ENCODE measurements at places on chromosomes 3 and 15.

GRCh38 chr3:144362126-144362525 is 390.5 kb downstream of the DIPK2A start:
- DNase-seq: no peak

- no peak for DNase-seq
These were observed 10.6 kb downstream of the FAM107A start for GRCh38 chr3:58566398-58567250.

GRCh38 chr3:195137638-195138588 is 133.0 kb downstream of the XXYLT1 start:
- DNase-seq: no peak

- DNase-seq: no peak
These were observed 101.6 kb upstream of the ANKRD28 start for GRCh38 chr3:15899388-15899787.

GRCh38 chr3:186682812-186683211 is 17.0 kb downstream of the HRG start:
- no peak for DNase-seq

DNA sequence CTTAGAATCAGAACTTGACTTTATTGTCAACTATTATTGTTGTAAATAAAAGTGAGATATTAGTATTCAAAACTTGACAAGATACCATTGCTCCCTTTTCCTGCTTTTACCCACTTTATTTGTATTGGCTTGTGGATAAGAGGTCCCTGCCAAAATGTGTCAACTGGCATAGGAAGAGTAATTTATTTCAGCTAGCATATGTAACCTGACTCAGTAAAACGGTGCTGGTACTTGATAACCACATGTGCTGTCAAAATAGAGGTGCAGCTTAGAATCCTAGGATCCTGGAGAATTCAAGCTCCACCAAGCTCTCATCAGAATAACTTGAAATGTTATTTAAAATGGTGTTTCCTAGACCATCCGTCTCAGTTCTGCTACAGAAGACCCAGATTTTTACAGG is 90.2 kb upstream of the TGFBR2 start:
- no peak for DNase-seq

DNA sequence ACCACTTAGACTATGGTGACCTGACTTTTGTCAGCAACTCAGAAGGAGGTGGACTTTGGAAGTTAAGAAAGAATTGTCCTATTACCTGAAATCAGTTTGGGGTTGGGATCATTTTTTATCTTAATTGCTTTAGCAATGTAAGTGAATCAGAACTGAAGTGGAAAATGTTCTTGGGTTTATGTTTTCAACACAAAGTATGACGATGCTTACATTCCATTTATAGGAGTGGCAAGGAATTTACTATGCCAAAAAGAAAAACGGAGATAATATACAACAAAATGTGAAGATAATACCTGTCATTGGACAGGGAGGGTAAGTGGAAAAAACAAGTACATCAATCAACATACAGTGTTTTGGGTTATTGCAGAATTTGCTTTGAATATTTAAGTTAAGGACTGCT is 116.1 kb downstream of the PDE8A start:
- no peak for DNase-seq

DNA sequence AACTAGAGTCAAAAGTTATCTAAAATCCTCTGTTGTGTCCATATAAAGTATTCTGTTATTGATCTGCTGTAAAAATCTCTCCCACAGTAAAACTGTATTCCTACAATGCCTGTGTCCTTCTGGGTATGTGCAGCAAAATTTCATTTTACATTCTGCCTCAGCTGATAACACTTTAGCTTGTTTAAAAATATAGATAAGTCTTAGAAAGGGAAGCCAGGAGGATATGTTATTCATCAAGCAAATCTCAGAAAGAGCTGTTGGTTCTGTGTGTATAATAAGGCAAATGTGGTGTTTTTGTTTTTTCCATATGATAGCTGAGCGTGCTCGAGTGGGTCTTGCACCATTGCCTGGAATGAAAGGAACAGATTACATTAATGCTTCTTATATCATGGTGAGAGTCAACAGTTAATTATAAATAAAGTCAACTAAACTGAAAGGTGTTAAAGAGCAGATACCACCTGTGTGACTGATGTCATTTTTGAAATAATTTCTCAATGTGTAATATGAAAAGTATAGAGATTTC is 96.6 kb downstream of the FEZF2 start:
- no peak for DNase-seq

DNA sequence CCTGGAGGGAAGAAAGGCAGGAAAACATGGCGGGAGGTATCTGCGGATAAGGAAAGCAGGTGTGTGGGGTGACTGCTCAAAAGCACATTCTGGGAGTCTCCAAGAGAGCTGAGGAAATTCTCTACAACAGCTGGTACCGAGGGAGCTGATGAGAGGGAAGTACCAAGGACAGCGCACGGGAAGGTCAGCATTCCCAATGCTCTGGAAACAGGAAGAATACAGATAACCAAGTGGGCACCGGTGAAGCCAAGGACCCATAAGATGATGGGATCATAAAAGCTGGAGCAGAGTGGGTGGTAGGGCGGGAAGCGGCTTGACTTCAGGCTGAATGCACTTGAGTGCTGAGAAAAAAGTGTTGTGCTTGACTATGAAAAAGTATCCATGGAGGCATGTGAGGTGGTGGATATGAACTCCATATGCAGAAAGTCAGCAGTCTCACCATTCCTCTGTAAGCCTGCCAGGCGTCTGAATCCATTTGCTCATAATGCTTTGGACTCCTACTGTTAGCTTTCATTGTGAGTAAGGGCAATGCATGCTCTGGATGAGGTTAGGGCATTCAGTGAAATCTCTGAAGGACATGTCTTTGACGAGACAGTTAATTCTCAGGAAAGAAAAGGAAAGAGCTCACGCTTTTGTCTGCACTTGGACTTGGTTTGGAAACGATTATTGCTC is 215.5 kb downstream of the NR1D2 start:
- no peak for DNase-seq

- DNase-seq: no peak
These were observed 53.6 kb upstream of the MYO5C start for GRCh38 chr15:52349052-52349700.

DNA sequence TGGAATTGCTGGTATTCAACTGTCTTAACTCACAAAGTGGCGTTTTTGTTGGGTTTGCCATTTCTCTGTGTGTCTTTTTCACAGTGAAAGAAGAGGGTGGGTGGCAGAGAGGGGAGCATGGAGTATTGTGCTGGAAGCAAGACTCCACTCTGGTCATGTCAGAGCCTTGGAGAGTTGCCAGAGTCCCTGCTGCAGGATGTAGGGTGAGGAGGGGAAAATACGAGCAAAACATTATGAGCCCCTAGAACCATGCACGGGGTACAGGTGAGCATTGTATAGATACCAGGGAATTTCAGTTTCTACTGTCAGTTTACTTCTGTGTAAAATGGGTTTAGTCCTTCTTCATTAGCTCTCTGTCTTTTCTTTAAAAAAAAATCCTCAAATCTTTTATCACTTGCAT is 249.9 kb downstream of the CACNA2D3 start:
- DNase-seq: no peak

DNA sequence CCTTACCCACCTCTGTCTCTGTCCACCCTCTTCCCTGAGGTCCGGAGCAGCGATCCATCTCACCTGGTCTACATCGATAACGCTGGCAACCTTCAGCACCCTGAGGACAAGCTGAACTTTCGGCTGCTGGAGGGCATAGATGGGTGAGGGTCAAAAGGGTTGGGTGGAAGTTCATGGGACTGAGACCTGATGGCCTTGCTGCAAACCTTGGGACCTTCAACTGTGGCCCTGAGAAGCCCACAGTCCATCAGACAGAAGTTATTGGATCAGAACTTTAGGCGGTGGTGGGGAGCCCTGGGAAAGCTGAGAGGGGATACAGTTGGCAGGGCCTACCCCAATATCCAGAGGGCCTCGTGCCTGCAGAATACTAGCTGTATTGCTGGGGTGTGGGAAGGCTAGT is 50.5 kb downstream of the POMGNT2 start:
- no peak for DNase-seq

- DNase-seq: no peak
These were observed 26.6 kb downstream of the SUCNR1 start for GRCh38 chr3:151899996-151900395.

Data from germinal center (tissue), 1 donor.